ENCODE measurements at places on chromosomes 4 and X.

DNA sequence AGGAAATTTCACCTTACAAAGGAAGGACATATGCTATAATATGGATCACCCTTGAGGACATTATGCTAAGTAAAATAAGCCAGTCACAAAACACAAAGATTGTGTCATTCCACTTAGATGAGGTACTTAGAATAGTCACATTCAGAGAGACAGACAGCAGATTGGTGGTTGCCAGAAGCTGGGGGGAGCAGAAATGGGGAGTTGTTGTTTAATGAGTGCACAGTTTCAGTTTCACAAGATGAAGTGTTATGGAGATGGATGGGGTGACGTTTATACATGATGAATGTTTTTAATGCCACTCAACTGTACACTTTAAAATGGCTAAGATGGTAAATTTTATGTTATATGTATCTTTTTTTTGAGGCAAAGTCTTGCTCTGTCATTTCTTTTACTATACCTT lies 14.8 kb upstream of the SPON2 start:
- DNase-seq = no peak

GRCh38 chr4:38723726-38724474 lies 58.9 kb downstream of the TLR10 start:
- DNase-seq = no peak

DNA sequence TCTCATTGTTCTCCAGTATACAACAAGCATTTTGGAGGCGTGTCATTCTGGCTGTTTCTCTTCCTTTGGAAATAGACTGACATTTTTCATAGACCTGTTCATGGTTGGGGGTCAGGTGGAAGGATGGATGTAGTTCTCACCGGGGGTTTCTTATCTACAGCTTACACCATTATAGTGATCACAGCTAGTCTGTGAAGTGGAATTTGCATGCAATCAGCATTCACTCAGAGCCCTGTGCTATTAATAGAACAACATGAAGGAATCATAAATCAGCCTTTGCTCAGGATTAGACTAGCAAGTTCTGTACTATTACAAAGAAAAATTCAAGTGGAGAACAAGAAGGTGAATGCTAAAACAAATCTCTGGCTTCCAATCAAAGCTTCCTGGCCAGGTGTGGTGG lies 132.6 kb upstream of the PUDP start:
- no peak for DNase-seq

- no peak for DNase-seq
These were observed 77.8 kb downstream of the GRID2 start for GRCh38 chr4:92381616-92382015.

DNA sequence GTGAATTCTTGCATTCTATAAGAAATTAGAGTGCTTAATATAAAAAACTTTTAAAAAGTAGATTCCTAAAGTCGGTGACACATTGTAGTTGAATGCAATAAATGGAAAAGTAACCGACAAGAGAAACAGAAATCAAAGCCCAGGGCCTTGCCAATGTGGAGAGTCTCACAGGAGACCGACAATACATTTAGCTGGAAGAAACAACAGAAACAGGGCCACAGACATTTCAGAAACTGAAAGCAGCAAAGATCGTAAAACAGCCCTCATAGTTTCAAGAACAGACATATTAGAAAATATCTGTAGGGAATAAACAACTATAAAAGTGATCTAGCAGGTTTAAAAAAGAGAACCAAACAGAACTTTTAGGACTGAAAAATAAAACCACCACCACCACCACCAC lies 49.5 kb downstream of the STAP1 start:
- DNase-seq = no peak

DNA sequence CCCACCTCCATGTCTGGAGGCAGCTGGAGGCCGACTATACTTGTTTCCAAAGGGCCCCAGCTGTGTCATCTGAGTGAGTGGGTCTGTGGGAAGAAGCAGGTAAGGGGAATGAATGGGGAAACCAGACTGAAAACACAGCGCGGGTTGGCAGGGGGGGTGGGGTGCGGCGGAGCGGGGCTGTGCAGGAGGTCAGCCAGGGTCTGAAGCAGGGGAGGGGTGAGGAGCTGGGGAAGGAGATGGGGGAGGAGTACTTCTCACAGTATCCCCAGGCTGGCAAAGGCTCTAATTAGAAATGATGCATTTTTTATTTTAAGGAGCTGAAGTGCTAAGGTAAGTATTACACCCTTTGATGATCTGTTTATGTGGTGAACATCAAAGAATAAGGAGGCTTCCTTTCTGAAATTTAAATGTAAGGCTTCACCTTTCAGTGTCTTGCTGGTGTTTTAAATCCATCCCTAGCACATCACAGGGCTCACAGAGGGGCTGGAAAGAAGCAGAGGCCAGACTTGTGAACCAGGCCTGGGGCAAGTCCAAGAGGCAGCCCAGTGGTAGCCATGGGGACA lies 37.5 kb downstream of the SMIM20 start:
- DNase-seq = no peak

GRCh38 chr4:179634862-179635261 lies 2192.6 kb upstream of the AGA start:
- no peak for DNase-seq

DNA sequence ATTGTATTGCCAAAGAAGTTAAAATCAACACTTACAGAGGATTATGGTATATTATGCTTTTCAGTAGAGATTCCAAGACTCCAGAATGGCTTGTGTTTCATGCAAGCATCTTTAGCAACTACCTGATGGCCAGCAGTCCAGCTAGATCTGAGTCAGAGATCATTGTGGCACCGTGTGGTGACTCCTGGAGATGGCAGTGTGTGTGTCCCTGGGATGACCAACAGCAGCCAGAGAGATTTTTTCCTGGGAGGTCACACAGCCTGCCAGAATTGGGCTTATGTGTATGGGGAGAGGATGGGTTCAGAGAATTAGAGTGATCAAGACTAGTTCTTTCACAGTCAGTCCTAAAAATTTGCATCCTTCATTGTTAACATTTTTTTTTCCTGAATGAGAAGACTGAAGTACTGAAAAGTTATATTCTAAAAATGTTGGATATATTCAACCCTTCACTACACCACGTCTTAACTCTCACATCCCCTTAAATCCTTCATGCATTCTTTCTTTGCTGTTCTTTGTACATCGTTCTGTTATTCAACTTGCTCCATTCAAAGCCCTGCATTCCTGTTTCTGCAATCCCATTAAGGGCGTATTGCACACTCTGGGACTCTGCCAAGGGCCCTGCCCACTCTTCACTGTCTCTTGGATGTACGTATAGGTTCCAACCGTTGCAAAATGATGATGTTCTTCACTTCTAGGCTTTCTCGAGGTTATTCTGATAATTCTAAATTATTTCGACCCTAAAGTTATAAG lies 12.4 kb downstream of the TENM3 start:
- no peak for DNase-seq

- DNase-seq = no peak
These were observed 55.6 kb downstream of the HAUS3 start for GRCh38 chr4:2186133-2186864.

DNA sequence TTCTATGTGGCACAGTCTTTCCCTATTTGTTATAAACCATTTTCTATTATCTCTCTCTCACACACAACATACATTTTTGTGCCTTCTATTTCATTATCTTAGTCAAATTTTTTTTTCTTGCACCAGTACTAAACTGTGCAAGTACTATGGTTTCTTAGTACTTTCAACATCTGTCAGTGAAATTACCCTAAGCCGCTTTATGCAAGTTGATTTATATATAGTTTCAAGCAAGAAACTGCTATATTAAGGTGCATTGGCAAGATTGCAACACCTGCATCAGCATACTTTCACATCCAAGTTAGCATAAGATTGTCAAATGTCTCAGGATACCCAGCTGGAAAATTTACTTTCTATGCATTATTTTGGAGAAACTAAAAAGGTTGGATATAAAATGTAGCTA lies 180.2 kb upstream of the FSTL5 start:
- DNase-seq = no peak

All from effector CD4-positive, alpha-beta T cell (primary cell).